ENCODE measurements at places on chromosomes 1 and 21.
A peak's percentile ranks its signal among the peaks of the same experiment; 100 is the strongest.

GRCh38 chr1:8963963-8964362, 18.3 kb downstream of the CA6 start:
- no peak for DNase-seq

- no peak for DNase-seq
These were observed 49.6 kb downstream of the KCNK2 start for GRCh38 chr1:215132156-215132555.

DNA sequence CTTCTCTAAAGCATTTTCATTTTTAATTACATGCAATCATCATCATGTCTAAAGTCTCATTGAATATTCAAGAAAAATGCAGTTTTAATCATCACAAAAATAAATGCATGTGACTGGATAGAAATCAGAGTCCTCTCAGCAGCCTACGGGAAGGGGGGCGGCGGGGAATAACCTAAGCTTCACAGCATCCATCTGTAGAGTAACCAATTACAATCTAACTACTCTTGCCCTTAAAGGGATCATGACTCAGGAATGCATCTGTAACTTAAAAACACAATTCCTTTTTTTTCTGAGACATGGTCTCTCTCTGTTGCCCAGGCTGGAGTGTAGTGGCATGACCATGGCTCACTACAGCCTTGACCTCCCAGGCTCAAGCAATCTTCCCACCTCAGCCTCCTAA, 22.6 kb downstream of the MTF1 start:
- DNase-seq, result no peak

DNA sequence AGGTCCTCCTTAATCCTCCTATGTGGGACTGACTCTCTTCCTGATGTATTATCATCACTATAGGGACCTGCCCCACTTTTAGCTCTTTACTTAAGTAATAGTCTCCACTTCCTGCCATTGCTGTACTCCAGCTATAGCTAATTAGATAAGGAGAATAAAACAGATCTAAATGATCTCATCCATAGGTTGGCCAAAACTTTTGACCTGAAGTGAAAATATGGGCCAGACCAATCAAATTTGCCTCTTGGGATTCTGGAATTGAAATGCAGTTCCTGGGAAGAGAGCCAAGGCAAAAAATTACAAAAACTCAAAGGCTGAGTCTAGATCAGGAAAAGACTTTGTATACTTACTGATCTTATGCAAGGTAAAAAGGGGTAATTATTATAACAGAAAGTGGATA, 36.1 kb upstream of the PDE4B start:
- DNase-seq, result no peak

DNA sequence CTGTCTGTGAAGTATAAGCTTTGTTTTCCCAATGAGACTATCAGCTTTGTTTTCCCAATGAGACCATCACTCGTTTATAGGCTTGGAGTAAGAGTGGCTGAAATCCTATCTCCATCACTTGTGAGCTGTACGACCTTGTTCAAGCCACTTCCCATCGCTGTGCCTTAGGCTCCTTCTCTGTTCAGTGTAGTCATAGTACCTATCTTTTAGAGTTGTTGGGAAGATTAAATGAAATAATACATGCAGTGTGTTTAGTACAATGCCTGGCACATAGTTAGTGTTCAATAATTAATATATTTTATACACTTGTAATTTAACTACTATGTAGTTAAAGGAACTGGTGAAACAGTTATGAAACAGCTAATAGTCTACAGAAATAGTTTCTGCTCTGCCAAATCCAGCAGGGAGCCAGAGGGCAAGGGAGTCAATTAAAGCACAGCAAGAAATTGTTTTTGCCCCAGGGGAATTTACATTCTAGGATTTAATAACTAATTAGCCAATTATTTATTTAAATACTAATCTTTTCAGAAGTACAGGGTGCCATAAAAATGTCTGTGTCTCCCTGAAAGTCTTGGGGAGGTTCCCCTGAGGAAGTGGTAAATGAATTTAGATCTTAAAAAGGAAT, 139.3 kb upstream of the HMCN1 start:
- no peak for DNase-seq

DNA sequence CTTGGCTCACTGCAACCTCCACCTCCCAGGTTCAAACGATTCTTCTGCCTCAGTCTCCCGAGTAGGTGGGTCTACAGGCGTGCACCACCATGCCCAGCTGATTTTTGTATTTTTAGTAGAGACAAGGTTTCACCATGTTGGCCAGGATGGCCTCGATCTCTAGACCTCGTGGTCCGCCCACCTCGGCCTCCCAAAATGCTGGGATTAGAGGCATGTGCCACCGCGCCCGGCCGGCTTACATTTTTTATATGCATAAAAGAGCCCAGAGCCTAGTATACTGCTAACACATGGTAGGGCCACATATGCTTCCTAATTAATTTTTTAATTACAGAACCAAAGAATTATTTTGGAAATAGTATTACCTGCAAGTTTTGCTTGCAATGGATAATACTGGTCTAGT, 1325.4 kb downstream of the PLA2G4A start:
- no peak for DNase-seq

DNA sequence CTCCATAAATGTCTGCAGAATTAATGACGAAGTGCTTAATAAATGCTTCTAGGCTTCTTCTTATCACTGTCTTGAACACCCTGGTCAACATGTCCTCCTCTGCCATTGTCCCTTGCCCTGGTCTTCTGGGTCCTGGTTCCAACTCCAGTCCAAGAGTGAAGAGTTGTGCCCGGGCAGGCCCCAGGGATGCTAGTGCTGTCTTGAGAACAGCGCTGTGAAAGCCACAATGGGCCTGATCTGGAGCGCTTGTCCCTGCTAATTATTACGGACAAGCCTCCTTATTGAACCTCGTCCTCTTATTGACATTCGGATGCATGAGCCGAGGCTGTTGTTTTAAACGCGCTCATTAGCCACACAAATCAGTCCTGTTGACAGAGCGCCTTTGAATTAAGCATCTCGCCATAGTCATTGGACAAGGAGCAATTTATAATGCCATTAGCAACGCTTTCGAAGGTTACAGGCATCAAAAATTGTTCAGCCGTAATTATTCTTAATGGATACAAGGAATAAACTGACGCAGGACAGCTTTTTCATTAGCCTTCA, 211.6 kb upstream of the POU3F1 start:
- DNase-seq, result no peak

DNA sequence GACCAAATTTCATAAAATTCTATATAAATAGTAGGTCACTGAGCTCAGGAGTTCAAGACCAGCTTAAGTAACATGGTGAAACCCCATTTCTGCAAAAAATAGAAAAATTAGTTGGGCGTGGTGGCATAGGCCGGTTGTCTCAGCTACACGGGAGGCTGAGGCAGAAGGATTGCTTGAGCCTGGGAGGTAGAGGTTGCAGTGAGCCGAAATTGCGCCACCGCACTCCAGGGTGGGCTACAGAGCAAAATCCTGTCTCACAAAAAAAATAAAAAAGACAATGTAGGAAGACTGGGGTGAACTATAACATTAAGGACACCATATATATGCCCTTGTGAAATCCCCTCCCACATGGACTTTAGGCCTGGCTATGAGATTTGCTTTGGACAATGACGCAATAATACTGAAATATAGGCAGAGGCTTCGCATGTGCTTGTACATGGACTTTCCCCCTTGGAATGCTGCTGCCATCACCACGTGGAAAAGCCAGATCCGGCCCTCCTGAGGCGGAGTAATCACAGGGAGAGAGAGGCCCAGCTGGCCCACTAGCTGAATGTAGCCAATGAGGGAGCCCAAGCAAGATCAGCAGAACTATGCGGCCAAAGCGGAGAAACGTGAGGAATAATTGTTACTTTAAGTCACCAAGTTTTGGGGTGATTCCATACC, 13.1 kb upstream of the USP1 start:
- DNase-seq, result no peak

DNA sequence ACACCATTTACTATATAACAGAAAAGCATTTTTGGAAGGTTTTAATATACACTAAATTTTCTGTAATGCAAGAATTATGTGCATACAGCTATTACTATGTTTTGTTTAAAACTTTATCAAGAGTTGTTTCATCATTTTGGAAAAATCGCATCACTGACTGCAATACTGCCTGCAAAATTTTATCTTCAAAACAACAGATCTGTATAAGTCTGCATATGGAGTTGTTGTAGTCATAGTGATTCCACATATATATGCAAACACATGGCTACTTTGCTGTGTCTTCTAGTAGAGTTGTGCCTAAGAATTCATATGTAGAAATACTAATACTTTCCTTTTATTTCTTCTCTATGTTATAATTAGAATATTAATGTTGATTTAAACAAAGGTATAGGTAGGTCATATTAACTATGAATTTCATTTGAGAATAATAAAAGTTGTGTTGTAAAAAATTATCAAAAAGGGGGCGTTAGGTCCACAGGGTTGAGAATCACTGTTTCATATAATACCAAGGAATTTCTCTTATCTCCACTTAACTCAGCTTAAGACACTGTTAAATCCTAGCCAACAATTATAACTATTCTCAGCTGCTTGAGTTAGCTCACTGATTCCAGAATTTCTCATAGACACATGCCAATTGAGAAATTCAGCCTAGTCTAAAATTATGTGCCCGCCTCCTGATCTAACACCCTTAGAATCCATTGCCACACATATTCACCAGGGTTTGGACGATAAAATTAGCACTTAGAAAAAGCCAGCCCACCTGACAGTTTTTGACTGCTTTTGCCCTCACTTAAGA, 22.9 kb upstream of the LAMC1 start:
- no peak for DNase-seq

DNA sequence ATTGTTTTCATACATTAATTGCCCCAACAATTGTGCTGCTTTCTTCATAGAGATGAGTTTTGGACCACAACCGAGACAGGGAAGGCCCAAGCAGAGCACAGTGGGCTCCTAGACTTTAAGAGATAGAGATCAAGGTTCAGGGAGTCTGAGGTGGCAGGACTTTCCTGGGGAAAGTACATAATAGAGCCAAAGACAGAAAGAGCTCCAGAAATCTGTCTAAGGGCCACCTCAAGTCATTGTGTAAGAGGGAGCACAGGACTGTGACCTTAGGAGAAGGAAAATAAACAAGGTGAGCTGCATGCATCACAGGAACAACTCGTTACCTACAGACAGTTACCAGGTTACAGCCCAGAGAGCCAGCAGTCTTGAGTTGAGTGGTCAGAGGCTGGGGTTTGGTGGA, 41.3 kb upstream of the CR2 start:
- DNase-seq, result no peak

DNA sequence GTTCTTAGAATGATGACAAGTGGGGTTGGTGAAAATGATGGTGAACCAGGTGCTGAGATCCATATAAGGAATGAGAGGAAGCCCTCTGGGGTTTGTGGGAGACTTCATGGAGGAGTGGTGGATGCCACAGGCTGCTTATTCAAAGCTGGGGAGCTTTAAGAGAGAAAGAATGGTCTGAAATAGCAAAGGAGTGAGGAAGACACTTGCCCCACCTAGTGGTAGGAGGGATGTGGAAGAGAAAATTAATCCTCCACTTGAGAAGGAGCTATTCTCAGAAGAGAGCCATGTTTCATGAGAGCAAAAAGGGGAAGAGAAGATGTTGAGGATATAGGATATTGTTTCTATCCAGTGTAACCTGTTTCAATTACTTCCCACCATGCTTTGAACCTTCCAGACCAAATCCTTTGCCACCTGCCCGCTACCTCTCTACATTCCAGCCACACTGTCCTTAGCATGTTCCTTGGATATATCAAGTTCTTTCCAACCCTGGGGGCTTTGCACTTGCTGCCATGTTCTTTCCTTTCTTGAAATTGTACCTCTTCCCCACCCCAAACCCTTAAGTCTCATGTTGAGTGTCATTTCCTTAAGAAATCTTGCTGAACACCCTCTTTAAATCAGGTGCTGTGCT, 19.6 kb upstream of the ZNF648 start:
- DNase-seq, result no peak

DNA sequence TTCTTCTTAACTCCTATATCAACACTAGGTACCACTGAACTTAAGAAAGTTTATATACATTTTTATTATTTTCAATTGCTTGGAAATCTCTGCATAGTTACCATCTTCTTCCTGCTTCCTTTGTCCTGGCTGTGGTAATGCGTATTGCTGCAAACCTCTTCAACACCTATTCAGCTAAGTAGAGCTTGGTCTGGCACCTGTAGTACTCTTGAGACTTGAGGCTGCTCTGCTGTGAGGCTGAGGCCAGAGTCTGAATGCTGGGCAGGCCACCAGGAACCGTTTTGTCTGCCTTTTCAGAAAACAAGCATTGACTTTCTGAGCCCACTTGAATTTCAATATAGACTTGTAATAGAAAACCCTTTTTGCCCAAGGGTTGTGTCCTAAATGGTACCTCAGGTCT, 52.0 kb upstream of the RGS2 start:
- no peak for DNase-seq

DNA sequence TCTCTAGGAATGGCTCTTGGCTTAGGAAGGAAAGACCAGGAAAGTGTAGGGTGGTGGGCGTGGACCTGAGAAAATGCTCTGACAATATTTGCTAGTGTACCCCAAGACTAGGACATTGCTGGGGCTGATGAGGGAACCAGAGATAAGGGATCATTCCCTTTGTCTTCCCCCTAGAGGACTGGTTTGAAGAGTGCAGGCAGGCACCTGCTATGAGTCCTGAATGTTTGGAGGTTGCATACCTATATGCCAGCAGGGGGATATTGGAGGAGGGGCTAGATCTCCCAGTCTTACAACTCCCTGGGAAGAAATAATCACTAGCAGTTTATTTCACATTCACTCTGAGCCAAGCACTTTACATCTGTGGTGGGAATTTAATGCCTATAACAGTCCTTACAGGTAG, 6.0 kb upstream of the BCL10 start:
- DNase-seq, result no peak

DNA sequence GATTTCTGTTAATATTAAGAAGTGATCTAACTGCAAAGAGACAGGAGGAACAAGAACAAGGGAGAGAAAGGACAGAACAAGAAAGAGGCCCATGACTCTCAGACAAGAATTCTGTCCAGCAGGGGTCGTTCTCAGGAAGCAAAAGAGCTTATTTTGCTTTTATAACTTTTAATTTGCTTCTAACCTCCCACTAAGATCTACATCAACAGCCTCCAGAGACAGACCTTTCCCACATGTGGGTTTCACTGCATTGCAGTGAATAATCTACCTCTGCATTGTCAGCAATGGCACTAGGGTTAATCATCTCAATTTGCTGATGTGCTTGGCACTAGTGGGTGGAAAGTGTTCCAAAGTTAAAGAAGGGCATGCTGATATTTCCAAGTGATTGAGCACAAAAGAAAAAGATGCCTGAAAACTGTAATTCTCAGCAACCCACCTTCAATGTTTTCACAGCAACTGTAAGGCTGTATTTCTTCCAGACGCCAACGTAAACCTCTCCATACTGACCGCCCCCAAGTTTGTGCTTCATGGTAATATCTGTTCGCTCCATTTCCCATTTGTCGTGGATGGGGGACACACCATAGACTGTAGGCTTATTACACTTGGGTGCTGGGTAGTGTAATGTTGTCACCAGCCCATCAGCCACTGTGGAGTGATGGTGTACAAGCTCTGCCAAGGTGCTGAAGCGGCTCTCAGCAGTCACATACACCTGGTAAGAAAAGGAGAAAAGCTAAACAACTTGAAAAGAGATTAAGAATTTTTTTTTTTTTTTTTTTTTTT, 39.5 kb downstream of the TOR3A start:
- DNase-seq, result peak; percentile 32

- DNase-seq, result no peak
These were observed 3.9 kb downstream of the DISP3 start for GRCh38 chr1:11482701-11483479.

- no peak for DNase-seq
These were observed 10.7 kb downstream of the LEPR start for GRCh38 chr1:65431111-65431705.

- no peak for DNase-seq
These were observed 71.4 kb downstream of the CDC7 start for GRCh38 chr1:91572044-91572443.

Data from activated CD4-positive, alpha-beta T cell treated with anti-CD3 and anti-CD28 coated beads, Interleukin-2, amount 50 U/mL, for 4 hours (primary cell).